AG08396 (cell line): ENCODE measurements at places on chromosomes 2 and 18.

GRCh38 chr2:164706522-164706921, 85.2 kb upstream of the GRB14 start:
- DNase-seq = no peak

- no peak for DNase-seq
Measured at GRCh38 chr2:119857742-119858141, 98.0 kb downstream of the PTPN4 start.

DNA sequence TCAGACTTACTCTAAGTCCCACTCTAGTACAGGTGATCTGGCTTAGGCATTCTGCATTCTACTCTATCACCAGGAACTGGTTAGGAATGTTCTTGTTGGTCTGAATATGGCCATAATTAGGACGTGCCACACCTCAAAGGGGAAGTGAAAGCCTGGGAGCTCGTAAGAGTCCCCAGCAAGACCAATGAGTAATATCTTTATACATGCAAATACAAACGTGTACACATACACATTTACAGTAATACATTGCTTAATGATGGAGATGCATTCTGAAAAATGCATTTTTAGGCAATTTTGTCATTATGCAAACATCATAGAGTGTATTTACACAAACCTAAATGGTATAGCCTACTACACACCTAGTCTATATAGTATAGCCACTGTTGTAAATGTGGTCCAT, 19.5 kb upstream of the ERCC3 start:
- no peak for DNase-seq

GRCh38 chr18:8208716-8209115, 400.5 kb upstream of the RAB12 start:
- no peak for DNase-seq
